ELF-1 (cell line): ENCODE measurements at places on chromosomes 7 and 10.
A peak's percentile ranks its signal among the peaks of the same experiment; 100 is the strongest.

DNA sequence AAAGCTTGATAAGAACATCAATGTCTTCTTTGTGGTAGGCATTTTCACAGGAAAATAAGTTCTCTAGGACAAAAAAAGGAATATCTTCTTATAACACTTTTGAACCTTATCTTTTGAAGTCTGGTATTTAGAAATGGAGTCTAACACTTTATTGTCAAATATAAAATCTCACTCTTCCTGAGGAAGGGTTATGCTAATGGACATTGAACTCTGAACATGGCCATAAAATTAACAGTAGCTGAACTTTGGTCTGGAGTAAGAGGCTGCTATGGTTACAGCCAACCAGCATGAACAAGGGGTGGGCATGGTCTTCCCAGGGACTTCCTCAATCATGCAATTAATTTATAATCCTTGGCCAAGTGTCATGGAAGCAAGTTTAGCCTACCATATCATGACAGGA, at the start of gene CLRN3:
Gene CLRN3 (minus strand): TSS at position 199 of the 400 bp plus-strand sequence. CDS start 157 bp downstream, at position 42.
- DNase-seq, result no peak

DNA sequence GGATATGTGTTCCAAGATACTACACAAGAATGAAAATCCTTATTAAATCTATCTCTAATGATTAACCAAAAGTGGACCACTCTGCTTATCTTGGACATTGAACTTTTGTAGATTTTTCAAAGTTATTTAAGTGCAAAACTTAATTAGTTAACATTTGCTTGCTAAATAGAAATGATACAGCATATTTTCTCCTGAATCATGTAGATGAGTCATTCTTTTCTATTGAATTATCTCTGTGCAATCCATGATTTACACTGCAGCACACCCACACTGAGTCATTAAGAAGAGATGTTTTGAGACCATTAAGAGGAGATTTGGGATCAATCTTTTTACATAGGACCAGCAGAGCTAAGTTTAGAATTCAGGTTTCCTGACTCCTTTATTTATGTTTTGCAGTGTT, 6.6 kb upstream of the ABCC2 start:
- no peak for DNase-seq

GRCh38 chr10:60769406-60769805, 8.9 kb upstream of the CDK1 start:
- no peak for DNase-seq

- DNase-seq, result peak; percentile 56
These were observed 682 bp upstream of the RGS10 start for GRCh38 chr10:119542988-119543813.

DNA sequence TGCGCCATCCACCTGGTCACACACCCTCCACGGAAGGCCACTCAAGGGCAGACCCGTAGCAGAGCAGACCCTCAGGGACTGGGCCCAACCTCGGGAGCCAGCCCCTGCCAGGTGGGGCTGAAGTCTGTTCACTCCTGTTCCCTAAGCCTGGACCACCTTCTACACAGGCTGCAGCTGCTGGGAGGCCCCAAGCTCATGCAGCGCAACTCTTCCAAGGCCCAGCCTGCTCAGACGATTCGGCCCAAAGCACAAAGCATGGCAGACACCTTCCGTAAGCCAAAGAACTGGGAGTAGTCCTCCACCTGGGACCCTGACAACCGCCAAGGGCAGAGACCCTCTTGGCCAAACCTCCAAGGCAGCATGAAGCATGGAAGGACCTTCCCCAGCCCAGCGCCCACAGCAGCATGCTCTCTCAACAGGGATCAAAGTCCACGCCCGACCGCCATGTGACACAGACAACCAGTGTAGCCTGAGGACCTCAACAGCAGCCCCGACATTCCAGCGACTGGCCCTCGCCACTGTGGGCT, 11.5 kb downstream of the SHH start:
- DNase-seq, result no peak

DNA sequence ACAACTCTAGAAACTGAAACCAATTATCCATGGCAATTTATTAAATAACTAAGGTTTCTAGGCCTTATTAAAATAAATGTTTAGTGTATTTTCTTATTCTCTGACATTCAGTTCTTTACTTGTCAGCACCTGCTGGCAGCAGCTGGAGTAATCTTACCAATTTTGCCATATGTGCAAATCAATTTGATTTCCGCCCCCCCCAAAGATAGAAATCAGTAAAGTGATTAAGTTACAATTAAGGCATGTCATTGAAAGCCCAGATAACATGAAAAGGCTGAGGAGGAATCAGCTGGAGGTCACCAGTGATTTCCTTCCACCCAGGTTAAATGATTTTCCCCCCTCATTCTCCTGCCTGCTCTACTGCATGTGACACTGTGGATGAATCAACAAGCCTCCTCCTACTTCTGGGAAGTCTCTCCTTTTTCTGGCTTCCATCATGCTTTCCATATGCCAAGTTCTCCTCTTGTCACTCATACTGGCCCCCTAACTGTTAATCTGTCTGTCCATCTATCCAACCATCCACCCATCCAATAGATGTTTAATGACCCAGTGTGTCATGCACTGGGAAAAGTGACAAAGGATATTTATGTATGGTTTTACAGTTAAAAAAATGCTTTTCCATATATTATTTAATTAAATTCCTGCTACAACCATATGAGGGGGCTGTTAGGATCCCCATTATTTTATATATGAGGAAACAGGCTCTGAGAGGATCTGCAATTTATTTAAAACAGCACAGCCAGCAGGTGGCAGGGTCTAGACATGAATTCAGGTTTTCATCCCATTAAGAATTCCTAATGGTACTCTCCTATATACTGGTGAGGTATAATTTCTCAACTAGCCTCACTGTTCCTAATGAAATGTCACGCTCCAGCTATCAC, 116.5 kb downstream of the ATXN7L1 start:
- DNase-seq, result no peak

GRCh38 chr10:2936816-2937215, 130.5 kb upstream of the PFKP start:
- DNase-seq, result no peak

- peak; percentile 89 for DNase-seq
These were observed 140.9 kb downstream of the ADCYAP1R1 start for GRCh38 chr7:31192986-31193385.

DNA sequence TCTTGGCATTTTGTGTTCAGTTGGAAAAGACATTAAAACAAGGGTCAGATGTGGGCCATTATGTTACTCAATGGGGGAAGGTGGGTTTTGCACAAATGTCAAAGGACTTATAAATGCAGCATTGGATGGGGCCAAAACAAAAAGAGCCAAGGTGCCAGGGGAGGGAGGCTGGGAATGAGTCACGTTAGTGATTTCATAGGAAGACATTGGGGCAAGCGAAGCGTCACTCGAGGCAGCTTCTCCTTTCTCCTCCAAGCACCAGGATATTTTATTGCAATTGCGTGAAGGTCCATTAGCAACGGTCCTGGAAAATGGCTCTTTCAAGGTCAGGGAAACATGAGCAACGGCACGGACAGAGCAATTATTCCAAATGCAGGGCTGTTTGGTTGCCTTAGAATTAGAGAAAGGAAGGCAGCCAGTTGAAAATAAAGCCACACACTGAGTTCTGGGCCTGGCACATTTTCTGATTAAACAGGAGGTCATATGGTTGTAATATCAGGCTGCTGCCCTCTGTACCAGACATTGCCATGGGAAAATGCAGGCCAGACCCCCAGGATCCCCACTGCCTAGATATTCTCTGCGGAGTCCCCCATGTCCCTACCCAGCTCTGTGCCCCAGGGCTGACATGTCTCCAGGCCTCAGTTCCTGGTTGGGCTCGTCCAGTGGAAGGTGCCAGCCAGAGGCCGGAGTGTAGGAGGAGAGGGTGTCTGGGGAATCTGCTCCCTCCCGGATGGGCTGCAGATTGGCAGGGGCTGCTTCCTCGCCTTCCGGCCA, 63.3 kb upstream of the NANOS1 start:
- no peak for DNase-seq

DNA sequence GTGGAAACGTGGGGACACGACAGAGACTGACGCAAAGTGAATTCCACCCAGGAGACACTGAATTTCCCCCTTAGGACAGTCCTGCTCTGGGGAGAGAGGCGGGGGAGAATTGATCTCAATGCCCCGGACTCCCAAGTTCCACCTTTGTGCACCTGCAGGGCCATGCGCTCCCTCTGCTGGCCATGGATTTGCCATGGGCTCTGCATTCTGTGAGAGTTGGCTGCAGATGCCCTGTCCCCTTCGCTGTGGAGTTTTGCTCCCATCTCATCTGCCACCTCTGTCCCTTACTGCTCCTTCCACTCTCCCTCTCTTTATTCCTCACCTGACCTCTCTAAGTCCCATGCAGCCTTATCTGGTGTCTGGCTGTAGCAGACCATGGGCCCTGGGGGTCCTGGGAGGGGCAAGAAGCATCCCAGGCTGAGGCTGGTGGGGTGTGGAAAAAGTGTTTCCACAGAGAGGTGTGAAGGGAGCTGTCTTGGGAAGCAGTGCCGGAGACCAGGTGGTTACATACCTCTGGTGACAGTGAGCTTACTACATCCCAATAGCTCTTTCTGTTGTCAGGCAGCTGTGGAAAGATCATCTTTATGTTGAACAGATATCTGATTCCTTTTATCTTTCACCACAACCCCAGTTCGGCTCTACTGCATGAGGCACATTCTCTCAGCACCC, 14.3 kb downstream of the GHRHR start:
- DNase-seq, result peak; percentile 56

- DNase-seq, result no peak
These were observed 212.3 kb upstream of the CSTF2T start for GRCh38 chr10:51911723-51912122.

DNA sequence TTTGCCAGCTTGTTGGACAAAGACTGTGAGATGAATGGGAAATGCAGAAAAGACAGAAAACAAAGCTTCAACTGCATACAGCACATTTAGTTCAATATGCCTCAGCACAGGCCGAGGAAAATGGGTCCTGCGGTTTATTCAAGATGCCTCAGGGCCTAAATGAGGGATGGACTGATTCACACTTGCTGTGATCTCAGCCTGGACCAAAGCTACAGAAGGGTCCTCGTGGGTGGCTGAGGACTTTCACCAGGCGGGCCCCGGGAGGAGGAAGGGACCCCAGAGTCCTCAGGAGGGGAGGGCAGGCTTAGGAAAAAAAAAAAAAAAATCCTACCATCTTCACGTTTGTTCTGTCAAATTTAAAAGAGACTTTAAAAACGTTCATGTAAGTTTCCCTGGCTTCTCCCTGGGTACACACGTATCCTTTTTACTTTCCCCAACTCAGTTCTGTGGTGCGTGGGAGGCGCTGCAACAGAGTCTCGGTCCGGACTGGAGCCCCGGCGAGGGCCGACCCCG, 624 bp upstream of the ZNF783 start:
- DNase-seq, result peak; percentile 50

DNA sequence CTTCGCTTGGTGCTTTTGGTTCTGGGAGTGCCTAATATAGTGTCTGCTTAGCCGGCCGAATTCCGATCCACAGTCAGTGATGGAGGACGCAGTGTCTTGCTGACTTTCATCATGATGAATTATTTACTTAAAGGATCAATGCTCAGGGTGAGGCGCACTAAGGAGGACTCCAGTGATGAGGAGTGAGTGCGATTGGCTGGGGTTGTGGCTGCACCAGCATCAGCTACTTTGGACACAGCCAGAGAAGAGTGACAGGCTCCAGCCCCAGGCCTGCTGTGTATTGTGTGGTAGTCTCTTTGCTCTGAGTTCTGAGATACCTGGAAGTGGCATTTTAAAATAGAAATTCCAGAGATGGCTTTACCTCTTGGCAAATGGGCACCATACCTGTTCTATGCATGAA, 73.3 kb upstream of the ANLN start:
- no peak for DNase-seq

GRCh38 chr7:3695602-3696001, 394.6 kb downstream of the SDK1 start:
- no peak for DNase-seq

DNA sequence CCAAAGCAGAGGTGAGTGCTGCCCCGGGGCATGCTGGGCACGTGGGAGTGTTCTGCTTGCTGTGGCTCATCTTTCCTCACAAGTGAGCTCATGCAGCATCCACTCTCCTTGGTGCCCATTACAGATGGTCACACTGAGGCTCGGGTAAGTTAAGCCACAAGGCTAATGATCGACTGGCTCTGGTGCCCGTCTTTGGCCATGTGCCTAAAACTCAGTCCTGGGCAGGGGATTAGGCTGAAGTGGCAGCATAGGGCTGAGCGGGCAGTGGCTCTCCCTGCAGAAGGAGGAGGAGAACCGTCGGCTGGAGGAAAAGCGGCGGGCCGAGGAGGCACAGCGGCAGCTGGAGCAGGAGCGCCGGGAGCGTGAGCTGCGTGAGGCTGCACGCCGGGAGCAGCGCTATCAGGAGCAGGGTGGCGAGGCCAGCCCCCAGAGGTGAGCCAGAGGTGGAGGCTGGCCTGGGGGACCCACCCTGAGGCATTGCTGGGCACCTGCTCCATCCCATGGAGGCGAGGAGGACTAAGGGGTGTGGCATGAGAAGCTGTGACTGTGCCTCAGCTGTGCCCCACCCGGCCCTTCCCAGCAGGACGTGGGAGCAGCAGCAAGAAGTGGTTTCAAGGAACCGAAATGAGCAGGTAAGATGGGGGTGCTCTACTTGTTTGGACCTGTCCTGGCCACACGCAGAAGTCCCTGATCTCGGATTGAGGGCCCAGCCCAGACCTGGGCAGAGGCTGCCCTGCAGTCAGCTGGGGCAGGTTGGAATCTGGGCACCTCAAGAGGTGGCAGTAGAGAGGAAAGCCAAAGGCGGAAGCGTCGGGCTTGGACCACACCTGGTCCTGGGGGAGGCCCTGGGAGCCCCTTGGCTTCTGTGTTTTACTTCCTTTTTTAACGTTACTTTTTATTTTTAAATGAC, 7.3 kb downstream of the PGAM2 start:
- no peak for DNase-seq

GRCh38 chr7:151659219-151659618, 139.5 kb upstream of the RHEB start:
- no peak for DNase-seq
